ENCODE measurements at places on chromosomes 1 and 21.

- DNase-seq = no peak
Observed at GRCh38 chr1:30377230-30378002, 346.0 kb downstream of the MATN1 start.

- no peak for DNase-seq
Observed at GRCh38 chr21:25183577-25183976, 423.7 kb downstream of the MRPL39 start.

DNA sequence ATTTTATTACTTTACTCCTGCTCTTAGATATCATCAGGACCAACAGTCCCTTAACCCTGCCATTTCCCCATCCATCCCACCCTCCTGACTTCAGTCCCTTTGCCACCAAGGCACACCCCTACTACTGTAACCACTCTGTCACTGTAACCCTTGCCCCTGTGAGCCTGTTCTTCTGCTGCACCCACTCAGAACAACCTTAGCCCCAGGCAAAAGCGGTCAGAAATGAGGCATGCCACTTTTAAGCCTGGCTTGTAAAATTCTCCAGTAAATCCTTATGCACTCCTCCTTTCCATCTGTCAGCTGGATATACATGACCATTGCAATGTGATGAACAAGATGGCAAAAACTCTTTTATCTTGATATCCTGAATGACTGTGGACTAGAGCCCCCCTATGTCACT lies 555.0 kb upstream of the PLXNA2 start:
- no peak for DNase-seq

GRCh38 chr1:27809883-27810282 lies 20.7 kb upstream of the PPP1R8 start:
- no peak for DNase-seq

DNA sequence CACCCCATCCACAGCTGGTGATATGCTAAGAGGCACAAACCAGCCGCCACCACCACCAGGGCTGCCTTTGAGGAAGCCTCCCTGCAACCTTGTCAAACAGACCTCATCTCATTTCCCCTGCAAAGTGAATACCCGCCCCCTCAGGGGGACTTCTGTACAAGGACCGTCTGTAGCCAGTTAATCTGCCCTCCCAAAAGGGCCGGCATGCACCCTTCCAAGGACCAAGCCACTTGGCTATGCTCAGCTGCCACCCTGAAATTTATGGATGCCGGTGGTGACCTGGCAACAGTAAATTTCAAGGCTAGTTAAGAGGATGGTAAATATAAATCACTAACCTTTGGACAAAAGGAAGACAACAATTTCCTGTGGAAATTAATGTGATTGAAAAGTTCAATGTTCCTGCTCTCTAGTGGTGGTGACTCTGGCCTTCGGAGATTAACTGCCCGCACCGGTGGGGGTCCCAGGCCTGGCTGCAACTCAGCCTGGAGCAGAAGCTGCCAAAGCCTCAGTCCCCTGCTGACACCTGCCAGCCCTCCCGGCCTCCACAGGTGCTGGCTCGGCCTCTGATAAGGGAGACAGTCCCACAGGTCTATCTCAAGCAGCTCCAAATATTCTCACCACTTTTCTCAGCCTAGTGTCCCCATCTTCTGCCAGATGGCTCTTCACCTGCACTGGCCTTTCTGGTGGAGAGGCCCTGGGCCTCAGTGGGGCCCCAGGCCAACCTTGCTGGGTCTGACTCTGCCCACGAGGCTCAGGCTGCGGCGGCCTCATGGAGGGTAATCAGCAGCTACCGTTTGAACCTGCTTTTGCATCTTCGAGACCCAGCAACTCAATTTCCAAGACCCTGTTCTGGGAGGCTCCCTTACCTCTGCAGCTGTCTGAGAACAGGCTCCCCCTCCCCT lies 12.2 kb downstream of the TMEM53 start:
- DNase-seq = no peak

GRCh38 chr1:65423884-65424572 lies 3.6 kb downstream of the LEPR start:
- DNase-seq = no peak
